Stimulated activated CD8-positive, alpha-beta memory T cell treated with anti-CD3 and anti-CD28 coated beads, Interleukin-2, amount 100 ng/mL, for 48 hours (primary cell): ENCODE measurements at places on chromosomes 2 and 18.

GRCh38 chr18:568731-569130 is 11.4 kb upstream of the CETN1 start:
- no peak for DNase-seq

DNA sequence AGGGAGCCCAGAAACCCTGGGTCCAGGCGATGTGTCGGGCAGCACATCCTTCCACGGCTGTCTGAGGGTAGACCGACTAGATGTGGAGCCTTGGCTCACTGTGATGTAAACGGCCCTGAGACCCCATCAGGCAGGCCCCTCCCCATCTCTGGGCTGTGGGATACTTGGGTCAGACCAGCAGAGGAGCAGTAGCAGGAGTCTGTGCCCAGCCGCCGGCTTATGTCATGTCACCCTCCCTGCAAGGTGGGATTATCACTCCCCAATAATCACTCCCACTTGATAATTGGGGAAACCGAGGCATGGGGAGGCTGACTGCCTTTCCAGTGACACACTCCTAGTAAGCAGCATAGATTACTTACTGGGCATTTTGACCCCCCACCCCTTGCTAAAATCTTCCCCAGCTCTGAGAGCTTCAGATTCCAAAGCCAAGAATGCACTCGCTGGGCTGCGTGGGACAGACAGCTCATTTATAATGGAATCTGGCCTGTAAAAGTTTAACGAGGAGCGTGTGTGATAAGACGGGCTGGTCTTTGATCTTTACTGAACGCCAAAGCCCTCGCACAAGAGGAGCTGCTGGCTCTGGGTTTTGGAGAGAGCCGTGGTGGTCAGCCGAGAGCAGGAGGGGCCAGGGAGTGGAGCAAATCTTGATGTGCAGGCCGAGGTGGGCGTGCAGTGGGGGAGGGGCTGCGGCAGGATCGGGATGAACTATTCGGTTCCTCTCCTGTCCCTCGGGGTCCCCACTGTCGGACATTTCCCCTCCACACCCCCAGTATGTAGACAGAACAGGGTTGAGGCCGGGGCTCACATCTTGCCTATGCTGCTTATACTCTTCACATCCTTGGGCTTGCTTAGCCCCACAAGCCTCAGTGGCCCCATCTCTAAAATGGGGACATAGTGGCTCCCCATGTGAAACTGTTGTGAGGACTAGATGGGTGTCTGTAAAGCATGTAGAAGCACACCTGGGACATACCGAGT is 200.0 kb downstream of the GLI2 start:
- no peak for DNase-seq

- no peak for DNase-seq
Observed at GRCh38 chr2:127652786-127653357, 6.9 kb downstream of the GPR17 start.

DNA sequence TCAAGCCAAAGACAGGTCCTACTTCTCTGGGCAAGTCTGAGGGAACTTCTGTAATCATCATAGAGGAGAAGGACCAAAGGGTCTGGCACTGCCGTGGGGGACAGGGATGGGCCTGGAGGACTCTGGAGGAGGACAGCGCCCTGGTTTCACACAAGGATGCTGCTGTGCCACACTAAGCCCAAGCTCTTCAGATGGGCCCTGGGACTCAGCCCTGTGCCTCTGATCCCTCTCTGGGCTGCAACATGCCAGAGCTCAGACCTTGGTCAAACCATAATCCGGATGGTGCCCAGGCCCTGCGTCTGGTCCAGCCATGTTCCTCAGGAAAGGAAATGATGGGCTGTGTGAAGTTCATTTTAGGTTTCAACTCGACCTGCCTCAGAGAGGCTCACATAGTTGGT is 222.0 kb upstream of the COPS8 start:
- DNase-seq: no peak
